NCI-H1436 treated with DMSO at 0.1 percent for 48 hours (cell line): ENCODE measurements at places on chromosomes 3 and 15.

GRCh38 chr3:33901862-33902563 lies 103.6 kb downstream of the PDCD6IP start:
- no peak for DNase-seq

- DNase-seq = no peak
Observed at GRCh38 chr3:186544281-186544680, at the start of gene CRYGS. Gene CRYGS (minus strand): TSS chr3:186544380. CDS start chr3:186544326, 54 bp downstream.

DNA sequence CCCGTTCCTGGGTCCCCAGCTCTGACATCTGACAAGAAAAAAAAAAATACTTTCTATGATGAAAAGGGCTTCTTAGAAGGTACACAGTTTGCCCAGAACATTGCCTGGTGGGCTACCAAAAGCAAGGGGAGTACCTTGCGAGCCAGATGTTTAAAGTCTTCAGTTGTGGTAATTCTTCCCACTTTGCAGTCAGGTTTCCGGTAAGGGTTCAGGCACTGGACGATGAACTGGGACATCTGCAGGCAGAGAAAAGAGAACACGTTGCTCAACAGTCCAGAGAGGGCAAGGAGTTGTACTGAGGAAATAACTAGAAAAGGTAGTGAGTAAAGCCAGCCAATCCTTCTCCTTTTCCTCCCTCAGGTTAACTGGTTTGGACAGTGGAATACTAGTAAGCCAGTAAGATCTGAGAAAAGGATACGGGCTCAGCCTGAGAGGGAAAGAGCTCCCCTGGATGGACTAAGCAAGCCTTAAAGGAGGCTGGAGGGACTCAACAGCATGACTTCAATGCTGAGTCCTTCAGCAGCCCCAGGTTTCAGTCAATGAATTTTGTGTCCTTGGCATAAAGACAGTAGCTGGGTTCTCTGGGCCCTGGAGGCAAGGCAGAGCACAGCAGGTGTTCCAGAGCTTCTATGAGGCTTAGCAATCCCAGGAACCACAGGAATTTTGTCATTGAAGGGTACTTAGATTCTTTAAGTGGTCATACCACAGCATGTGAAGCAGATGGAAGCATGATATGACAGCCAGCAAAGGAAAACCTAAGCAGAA lies 38.2 kb downstream of the NBEAL2 start:
- no peak for DNase-seq

GRCh38 chr3:18153571-18154173 lies 271.5 kb downstream of the SATB1 start:
- no peak for DNase-seq
